ENCODE measurements at places on chromosomes 5 and 9. TPM values are rescaled to one million over a fixed set of nuclear protein-coding genes. Genes with fewer than 3 reads are reported as not detected.

SAPCD2 gene
- total RNA-seq: 14.7 TPM

KIAA0825 gene
- 2.6 TPM for total RNA-seq

PCDHAC1 gene
- total RNA-seq: not detected

NADK2 gene
- 13.5 TPM for total RNA-seq

BHMT gene
- total RNA-seq: 1.2 TPM

SPAG8 gene
- total RNA-seq: not detected

PCDHB2 gene
- 0.53 TPM for total RNA-seq

C5orf34 gene
- total RNA-seq: 1.9 TPM

SERF1A gene
- 9.3 TPM for total RNA-seq

NEUROG1 gene
- not detected for total RNA-seq

C9orf153 gene
- not detected for total RNA-seq

NPDC1 gene
- 45.2 TPM for total RNA-seq

WNK2 gene
- 1.8 TPM for total RNA-seq

PSMB7 gene
- total RNA-seq: 164 TPM

CBY3 gene
- not detected for total RNA-seq

GPR150 gene
- total RNA-seq: not detected
